NCI-H510A treated with DMSO at 0.1 percent for 48 hours (cell line): ENCODE measurements at places on chromosomes 4 and X.

DNA sequence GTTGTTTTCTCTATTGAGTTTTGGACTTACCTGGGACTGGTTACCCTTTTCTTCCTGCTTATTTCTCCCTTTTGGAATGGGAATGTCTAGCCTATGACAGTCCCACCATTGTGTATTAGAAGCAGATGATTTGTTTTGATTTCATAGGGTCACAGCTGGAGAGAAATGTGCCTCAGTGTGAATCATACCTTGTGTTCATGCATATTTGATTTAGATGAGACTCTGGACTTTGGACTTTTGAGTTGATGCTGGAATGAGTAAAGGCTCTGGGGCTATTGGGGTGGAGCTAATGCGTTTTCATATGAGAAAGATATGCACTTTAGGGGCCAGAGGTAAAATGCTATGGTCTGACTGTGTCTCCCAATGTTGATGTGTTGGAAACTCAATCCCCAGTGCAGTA is 30.5 kb upstream of the TEX13C start:
- no peak for DNase-seq

DNA sequence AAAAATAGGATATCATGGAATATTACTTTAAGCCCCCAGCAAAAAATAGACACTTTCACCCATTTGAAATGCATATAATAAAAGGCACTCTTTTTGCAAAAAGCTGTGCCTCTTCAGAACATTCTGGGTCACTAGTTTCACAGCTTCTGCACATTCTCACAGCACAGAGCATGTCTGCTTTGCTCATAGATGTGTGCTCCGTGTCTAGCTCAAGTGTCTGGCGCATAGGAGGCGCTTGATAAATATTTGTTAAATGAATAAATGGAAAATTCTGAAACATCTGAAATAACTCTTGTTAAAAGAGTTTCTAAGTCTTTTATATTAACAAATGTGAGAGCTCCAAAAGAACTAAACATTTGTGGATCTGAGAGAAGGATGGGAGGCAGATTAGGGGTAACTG is 275.2 kb downstream of the PTTG2 start:
- no peak for DNase-seq

GRCh38 chr4:110660755-110661154 is 37.9 kb upstream of the PITX2 start:
- no peak for DNase-seq

DNA sequence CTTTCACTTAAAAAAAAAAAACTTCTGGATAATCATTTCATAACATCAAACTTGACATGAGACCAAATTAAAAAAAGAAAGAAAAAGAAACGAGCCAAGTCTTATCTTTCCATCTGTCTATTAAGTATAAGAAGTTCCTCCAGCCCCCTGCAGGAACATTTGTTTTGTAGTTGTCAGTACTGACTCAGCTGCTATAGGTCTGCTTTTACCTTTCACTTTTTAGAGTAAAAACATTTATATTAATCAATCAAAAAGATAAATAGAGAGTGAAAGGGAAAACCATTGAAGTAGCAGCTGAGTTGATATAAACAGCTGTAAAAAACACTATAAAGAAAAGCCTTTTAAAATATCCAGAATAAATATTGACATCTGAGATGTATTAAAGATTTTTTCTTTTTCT is 46.1 kb downstream of the CCDC158 start:
- DNase-seq: no peak

GRCh38 chr4:16952896-16953630 is 54.6 kb upstream of the LDB2 start:
- no peak for DNase-seq

DNA sequence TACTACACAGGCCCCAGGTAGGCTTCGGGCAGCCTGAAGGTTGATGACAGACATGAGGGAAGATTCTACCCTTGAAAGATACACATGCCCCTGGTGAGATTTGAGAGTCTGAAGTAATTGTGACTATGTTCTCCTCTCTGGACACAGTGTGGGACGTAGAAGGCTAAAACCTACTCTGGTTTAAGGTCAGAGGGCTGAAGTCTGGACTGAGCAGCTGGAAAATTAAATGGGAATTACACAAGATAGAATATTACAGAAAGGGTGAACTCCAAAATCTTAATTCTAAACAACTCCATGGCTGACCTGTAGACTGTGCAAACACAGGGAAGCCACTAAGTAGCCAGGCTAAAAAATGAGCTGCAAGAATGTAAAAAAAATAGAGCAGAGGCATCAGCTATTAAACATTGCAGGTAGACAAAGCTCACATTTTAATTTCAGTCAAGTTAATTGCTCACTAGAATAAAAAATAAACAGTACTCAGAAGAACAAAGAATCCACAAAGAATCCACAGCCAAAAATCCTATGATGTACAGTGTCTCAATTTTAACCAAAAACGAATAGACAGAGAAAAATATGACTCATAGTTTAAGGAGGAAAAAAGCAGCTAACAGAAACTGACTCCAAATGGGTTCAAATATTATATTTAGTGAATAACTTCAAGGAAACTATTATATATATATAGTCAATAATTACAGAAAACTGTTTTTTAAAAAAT is 170.4 kb downstream of the PCDH18 start:
- DNase-seq: no peak

- DNase-seq: peak; percentile 2
These were observed 62.5 kb downstream of the PGRMC2 start for GRCh38 chr4:128225148-128225547.

GRCh38 chrX:19532709-19533108 is 17.4 kb upstream of the MAP3K15 start:
- no peak for DNase-seq

GRCh38 chr4:7596918-7597606 is 162.3 kb upstream of the PSAPL1 start:
- no peak for DNase-seq

DNA sequence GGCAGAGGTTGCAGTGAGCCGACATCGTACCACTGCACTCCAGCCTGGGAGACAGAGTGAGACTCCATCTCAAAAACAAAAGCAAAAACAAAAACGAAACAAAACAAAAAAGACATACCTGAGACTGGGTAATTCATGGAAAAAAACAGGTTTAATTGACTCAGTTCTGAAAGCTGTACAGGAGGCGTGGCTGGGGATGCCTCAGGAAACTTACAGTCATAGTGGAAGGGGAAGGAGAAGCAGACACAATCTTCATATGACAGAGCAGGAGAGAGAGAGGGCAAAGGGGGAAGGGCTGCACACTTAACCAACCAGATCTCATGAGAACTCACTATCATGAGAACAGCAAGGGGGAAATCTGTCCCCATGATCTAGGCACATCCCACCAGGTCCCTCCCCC is 229.5 kb downstream of the STK32B start:
- no peak for DNase-seq

DNA sequence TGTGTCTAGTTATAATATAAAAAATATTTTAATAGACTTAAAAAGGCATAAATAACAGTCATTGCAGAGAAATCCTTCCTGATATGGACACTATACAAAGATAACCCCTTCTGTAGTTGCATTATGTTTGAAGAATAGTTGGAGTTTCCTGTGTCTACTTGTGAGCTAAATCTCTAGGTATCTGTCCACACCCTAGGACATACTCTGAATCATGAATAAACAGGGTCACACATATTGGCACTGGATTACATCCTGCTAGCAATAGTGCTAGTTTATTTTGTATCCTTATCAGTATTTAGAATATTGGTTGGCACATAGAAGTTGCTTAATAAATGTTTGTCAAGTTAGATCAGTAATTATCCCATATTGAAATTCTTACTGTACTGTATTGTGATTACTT is 173.9 kb downstream of the GRXCR1 start:
- DNase-seq: no peak

DNA sequence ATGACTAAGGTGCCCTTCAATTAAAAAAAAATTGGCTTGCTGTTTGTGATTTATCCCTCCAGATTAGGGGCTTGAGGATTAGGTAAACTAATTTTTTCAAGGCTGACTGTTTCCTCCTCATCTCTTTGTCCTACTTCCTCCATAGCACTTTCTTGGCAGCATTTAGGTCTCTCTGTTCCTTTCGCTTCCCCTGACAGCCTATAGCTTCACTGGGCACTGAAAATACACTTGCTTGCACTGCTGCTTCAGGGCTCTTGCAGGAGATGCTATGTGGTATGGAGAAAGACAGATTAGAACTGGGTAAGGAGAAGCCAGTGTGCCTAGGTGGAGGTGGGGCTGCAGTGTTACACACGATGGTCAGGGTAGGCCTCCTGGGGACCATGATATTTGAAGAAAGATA is 112.3 kb upstream of the SFRP2 start:
- DNase-seq: no peak

DNA sequence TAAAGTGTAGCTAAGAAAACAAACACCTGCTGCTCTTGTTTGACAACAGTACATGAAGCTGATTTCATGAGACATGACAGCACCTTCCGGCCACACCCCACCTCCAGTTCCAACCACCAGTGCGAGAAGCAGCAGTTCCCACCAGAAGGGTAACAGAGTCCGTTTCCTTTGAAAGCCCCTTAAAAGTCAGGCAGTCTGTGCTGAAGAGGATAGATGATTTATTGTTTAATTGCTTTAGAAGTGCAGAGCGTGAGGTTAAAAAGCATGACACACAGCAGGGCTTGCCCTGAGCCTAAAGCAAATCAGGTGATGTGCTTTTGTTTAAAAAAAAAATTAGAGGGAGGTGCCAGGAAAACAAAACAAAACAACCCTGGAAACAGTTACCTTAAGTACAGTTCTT is 82.6 kb downstream of the HADH start:
- peak; percentile 88 for DNase-seq

GRCh38 chrX:123201720-123202119 is 17.6 kb downstream of the GRIA3 start:
- no peak for DNase-seq

DNA sequence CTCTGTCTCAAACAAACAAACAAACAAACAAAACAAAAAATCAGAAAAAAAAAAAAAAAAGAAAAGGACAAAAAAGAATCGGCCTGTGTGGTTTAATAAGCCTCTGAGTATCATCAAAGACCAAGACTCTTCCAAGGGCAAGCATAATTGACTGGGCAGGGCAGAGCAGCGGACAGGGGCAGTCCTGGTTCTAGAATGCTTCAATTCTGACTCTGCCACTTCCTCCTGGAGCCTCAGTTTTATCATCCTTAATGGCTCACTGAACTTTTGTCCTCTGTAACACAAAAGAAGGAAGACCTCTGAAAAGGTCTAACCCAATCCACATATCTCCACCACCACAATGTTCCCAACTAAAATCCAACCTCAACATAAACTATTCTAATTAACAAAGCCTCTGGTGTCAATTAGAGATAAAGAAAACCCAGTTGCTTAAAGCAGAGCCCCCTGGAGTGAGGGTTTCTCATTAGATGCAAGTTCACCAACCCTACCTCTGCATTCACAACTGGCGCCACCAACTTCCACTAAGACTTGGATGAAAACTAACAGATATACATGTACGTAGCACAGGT is 51.7 kb downstream of the TBC1D9 start:
- no peak for DNase-seq

DNA sequence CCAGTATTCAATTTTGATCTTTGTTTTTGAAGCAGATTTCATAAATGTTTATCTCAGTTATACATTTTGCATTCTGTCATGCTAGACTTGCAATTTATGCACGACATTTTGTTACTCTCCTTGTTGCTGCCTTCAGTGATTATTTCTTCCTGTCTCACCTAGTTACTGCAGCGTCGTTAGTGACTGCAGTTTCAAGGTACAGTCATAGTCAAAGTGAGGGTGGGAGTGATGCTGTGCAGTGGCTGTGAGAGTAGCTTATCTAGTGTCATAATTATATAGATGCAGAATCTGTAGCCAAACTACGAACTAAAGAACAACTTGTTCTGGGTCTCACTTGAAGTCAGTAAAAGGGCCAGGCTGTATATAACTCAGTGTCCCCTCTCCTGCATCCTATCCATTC is 69.8 kb downstream of the GPR101 start:
- no peak for DNase-seq

DNA sequence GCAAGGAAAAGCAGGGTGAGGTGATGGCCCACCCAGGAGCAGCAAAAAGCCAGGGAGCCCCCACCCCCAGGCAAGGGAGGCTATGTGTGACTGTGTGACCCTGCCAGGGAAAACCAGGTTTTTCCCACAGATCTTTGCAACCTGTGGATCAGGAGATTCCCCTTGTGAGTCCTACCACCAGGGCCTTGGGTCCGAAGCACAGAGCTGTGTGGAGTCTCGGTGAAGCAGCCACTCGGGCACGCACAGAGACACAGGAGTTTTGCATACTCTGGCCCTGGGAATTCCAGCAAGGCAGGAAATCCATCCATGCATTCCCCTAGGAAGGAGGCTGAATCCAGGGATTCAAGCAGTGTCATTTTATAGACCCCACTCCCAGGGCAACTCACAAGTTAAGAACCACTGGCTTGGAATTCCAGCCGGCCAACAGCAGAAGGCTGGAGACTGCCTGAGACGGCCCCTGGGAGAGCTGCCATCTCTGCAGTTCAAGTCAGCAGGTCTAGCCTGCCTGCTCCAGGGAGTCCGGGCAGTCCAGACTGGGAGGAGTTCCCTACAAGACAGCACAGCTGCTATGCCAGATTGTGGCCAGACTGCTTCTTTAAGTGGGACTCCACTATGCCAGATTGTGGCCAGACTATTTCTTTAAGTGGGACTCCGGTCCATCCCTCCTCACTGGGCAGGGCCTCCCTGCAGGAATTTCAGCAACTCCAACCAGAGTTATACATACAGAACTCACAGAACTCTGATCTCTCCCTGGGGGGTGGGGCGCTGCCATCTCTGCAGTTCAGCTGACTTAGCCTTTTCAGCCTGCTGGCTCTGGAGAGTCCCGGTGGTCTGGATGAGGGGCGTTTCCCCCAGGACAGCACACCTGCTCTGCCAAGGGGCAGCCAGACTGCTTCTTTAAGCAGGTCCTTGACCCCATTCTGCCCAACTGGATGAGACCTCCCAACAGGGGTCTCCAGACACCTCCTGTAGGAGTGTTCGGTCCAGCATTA is 85.1 kb upstream of the ADAD1 start:
- no peak for DNase-seq

GRCh38 chrX:114532111-114532805 is 51.6 kb upstream of the HTR2C start:
- DNase-seq: no peak

DNA sequence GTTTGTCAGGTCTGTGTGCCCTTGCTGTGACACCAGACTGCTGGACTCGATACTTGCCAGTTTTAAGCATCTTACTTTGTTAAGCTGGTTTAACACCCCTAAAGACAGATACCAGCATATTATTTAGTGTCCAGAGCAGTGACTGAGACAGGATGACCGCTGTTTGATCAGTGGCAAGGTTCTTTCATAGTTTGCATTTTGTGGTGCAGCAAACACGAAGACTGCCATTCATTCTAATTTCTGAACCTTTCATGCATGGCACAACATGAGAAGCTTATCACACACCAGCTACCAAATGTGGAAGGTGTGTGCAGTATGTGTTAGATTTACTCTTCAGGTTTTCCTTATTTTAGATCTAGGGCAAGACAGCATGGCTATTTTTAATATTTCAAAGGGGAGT is 28.2 kb downstream of the JADE1 start:
- no peak for DNase-seq
